Forelimb muscle (tissue), 1 donor: ENCODE measurements at places on chromosomes 5 and 9.

DNA sequence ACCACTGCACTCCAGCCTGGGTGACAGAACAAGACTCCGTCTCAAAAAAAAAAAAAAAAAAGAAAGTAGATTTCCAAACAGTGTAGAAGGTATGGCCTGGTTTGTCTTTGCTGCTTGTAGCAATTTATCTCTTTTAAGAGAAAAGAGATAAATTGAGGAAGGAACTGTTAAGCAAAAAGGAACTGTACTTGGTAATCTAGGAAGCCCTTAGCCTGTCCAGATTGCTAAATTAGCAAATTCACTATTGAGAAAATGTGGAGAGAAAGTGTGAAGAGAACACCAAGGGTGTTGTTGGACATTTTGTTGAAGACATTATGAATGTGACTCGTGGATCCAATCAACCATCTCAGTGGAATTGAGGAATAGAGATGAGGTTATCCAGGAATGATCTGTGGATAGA lies 13.0 kb upstream of the SUSD3 start:
- no peak for DNase-seq

GRCh38 chr9:110935829-110936228 lies 102.4 kb downstream of the LPAR1 start:
- no peak for DNase-seq

GRCh38 chr5:146645342-146645741 lies 129.4 kb upstream of the GPR151 start:
- DNase-seq, result no peak

DNA sequence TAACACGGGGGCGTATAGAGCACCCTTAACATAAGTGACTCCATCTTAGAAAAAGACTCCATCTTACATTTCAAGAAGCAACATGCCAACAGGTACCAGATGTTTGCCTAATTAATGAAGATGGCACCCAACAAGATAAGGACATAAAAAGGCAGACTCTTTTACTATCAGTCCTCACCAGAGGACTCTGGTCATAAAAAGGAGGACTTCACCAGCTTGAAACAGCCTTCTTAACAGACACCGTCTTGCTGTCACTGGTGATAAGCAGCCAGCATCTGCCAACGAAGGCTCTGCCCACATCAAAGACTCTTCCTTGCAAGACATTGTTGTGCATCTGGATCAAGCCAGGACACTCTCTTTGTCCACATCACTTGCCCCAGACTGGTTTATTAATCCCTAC lies 80.3 kb downstream of the S1PR3 start:
- no peak for DNase-seq

DNA sequence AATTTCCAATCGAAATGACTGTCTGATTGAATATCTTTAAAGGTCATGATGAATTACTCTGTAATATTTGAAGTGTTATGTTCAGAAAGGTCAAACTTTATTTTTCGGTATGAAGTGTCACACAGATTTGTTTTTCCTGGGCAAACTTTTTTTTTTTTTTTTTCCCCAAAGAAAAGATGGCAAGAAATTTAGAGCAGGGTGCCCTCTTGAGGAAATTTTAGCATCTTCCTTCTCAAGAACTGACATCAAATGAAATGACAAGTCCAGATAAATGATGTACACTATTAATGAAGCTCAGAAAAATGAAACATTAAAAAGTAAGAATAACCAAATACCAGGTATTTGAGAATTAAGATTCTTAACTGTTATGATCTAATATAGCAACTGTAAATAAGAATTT lies 123.6 kb downstream of the INVS start:
- DNase-seq, result no peak

DNA sequence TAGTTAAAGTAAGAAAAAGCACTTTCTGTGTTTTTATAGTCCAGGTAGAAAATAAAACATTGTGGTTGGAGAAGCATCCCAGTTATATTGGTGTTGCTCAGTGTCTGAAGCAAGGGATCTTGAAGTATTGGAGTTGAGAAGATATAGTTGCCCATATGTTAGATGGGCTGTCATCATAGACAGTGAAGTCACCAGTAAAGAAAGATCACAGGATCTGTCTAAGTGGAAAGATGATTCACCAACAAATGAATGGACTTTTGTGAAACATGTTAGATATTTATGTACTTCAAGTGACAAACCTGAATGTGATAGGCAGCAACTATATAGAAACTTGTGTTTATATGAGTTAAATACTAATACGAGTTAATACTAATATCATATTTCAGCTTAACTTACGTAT lies 11.7 kb downstream of the OGN start:
- no peak for DNase-seq

DNA sequence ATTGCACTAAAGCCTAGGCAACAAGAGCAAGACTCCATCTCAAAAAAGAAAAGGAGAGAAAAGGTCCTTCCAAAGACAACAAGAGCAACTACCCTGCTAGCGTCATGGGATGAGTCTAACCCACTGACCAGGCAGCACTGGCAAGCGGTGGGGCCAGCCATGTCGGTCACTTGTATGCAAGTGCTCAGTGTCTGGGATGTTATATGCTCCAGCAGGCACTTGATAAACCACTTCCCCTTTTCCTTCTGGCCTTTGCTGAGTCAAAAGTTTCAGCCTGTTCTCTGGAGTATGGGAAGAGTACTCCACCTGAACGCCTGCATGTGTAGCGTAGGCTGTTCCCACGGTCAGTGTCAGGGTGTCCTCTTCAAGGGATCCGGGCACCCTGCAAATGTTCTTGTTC lies 9.2 kb upstream of the MXD3 start:
- DNase-seq, result no peak

- no peak for DNase-seq
These were observed 110.9 kb downstream of the GRIA1 start for GRCh38 chr5:153601377-153601776.

GRCh38 chr9:105670775-105671174 lies 8.5 kb downstream of the TAL2 start:
- DNase-seq, result no peak

DNA sequence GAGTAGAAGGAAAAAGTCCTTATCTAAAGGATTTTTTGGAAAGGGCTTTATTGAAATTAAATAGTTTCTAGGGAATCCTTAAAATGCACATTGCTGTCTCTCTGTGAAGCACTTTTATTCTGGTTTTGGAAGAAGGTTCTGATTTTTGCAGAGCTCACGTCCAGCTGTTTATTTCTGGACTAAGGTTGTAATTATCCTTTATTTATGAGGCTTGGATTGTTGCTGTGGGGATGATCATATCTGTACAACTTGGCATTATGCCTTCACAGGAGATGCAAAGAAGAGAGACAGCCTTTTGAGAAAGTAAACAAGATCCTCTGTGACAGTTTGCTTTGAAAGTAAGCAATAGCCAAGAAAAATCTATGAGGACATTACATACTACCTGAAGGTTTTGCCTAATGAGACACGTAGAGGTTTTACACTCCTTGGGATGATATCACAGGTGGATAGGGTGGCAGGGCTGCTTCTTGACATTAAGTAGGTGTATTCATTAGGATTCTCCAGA lies 14.6 kb downstream of the SMARCA2 start:
- DNase-seq, result no peak

GRCh38 chr5:83654427-83654994 lies 66.1 kb downstream of the HAPLN1 start:
- no peak for DNase-seq

DNA sequence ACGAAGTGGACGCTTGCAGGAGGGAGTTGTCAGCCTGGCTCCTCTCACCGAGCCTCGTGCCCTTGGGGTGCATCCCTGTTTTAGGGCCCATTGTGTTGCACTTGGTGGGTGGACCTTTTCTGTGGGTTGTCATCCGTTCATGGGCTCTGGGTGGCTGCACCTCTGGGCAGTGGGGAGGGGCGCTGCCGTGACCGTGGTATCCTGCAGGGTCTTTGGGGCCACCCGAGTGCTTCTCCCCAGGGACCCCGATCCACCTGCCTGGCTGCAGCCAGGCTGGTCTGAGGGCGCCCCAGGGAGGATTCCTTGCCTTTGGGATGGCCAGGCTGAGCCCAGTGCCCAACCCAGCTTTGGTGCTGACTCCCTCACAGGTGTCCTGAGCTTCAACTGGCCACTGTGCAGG lies 41.0 kb upstream of the UBAC1 start:
- DNase-seq, result no peak

- no peak for DNase-seq
These were observed 12.7 kb downstream of the CCDC180 start for GRCh38 chr9:97320080-97320642.

DNA sequence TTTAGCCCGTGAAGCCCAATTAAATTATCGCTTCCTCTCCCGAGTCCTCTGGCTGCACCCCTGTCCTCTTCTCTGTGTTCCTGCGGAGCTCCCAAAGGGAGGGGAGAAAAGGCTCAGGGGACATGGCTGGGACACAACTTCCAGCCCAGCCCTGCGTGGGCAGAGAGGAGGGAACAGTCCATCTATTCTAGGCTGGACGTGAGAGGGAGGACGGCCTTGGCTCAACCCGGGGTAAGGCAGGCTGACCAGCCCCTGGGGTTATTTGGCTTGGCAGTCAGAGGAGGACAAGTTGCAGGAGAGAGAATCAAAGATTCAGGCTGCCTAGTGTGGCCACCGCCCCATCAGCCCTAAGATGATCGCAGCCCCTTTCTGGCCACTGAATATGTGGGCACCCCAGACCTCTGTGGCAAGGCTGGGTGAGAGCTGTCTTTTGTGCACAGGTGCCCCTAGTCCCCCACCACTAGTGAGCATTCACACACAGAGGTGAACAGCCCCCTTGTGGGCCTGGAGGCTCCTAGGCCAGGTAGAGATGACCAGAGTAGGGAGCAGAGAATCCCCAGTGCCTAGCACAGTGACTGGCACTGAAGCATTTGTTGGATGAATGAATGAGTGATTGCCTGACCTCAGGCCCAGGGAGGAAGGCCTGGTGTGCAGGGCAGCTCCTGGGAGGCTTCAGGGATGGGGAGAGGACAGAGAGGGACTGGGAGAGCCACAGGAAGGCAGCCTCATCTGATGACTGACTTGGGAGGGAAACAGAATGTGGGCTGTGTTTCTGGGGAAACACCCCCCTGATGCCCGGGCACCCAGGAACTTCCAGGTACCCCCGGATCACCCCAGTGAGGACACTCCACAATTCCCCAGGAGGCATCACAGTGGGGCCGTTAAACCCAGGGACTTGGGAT lies 133.9 kb downstream of the C9orf50 start:
- DNase-seq, result no peak

DNA sequence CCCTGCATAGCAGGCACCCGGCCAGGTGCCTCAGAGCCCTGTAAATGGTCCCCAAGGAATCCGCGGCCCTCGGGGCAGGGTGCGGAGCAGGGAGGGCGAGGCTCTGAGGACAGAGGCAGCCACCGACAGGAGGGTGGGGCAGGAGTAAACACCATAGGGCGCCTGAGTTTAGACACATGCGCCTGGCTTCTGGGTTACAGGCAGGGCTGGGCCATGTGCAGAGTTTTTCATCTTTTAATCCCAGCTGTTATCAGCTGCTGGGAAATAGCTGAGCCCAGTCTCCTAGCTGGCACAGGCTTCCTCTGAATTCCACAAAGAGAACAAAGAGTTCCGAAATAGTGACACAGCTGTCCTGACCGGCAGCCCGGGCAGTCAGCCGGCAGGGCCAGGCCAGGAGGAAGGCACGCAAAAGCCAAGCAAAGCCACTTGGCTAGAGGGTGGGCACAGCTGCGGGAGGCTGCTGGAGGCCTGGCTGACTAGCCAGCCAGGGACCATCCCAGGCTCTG lies 98.9 kb upstream of the PHYKPL start:
- no peak for DNase-seq
